ENCODE measurements at places on chromosomes 11 and 22. TPM values are rescaled to one million over a fixed set of nuclear protein-coding genes. Genes with fewer than 3 reads are reported as not detected.

- no peak for DNase-seq
Observed at GRCh38 chr22:37842015-37842793, 1.9 kb downstream of the ANKRD54 start.

- no peak for DNase-seq
Observed at GRCh38 chr22:46457502-46458488, 79.6 kb downstream of the CELSR1 start.

DNA sequence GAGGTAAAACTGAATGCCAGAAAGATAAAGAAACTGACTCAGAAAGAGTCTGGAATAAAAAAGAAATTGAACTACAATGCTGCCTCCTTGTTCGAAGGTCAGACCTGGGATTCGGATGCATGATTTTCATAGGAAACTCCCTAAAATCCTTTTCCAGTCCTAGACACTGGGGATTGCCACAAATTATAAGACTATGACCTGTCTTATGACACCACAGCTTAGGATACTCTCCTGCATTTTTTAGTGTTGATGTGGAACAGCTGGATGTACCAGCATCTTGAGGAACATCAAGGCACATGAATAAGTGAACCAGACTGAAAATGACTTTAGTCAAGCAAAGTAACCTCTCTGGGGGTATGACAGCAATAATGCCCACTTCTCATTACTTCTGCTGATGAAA, 9.0 kb downstream of the KIRREL3 start:
- DNase-seq, result peak; percentile 55

- DNase-seq, result no peak
Observed at GRCh38 chr22:38942702-38943101, 14.7 kb upstream of the APOBEC3A start.

DNA sequence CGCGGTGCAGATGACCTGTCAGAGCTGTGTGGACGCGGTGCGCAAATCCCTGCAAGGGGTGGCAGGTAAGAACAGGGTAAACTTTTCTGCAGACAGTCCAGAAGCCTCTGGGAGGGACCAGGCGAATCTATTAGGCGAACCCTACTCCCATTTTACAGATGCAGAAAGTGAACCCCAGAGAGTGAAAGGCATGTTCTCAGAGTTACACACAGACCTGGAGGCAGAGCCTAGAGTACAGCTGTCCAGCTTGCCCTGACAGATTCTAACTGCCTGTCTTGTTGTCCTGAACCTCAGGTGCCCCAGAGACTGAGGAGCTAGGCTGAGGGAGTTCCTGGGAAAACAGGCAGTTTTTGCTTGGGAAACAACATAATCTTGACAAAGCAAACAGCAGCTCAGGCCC, 665 bp downstream of the CCS start:
- DNase-seq, result no peak

Gene TENM4
- 26.4 TPM for total RNA-seq

DNA sequence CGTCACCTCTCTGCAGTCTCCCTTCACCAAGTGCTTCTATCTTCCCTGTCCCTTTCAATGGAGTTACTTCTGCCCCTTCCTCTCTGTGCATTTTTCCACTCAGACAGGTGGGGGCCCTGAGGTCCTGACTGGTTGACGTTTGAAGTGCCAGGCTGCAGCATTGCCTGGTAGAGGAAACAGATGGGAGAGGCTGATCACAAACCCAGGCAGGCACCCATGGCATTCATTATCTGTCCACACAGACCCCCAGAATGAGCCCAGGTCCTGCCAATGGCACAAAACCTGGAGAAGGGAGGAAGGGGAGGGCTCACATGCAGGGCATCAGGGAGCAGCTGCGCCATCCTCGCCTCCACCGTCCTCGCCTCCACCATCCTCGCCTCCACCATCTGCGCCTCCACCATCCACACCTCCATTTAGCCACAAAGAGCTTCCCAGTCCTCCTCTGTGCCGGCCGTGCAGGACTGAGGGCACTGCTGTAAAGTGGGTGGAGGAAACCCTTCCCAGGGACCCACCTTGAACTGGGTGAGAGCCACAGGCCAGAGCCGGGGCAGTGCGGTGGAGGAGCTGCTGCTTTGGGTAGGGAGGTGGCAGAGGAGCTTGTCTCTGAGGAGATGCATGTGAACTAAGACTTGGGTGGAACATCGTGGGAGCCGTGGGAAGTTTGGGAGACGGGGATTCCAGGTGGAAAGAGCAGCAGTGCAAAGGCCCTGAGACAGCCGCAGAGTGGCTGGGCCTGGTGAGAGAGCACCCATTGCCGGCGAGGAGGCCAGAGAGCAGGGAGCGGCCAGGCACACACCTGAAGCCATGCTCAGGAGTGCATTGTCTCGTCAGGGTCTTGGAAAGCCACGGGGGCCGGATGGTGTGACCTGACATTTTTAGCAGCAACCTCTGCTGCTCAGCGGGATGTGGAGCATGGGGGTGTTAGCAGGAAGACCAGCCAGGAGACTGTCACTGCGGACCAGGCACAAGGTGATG, 145.1 kb downstream of the TBC1D22A start:
- no peak for DNase-seq

GRCh38 chr11:72471005-72471898, 36.9 kb upstream of the CLPB start:
- peak; percentile 78 for DNase-seq

DNA sequence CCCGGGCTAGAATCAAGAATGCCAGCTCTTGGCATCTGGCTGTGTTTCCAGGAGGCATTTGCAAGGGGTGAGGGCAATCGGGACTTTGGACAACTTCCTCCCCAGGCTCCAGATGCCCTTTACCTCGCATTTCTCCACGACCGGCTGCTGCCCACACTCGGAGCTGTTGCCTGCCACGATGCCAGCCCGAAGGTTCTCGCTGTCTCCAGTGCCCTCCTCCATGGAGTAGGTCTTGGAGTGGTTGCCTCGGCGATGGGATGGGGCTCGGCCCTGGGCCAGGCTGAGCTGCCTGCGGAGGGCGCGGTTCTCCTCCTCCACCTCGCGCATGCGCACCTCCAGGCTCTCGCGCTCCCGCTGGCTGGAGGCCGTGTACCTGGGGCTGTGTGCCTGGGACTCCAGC, 270.0 kb downstream of the LARGE1 start:
- no peak for DNase-seq

DNA sequence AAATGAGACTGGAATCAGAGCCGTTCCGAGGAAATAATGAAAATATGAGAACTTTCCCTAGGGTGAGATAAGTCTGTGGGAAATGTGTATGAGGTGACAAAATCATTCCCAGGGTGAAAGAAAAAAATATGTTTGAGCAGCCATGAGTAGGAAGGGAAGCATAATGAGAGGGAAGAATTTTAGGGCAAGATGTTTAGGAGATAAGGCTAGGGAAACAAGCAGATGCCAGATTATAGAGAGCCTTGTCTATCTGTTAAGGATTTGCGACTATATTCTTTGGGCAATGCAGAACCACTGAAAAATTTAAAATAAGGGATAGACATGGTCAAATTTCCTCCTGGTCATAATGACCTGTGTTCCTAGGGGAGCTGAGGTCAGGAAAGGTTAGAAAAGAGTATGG, 54.4 kb downstream of the STIM1 start:
- no peak for DNase-seq

Gene TMEM258
- 14.1 TPM for total RNA-seq
